Activated naive CD8-positive, alpha-beta T cell treated with anti-CD3 and anti-CD28 coated beads, Interleukin-2, amount 10 ng/mL, durations not matched to agents 7 days and 5 days (primary cell): ENCODE measurements at places on chromosomes 2 and 18. TPM values are rescaled to one million over a fixed set of nuclear protein-coding genes. Genes with fewer than 3 reads are reported as not detected.

DNA sequence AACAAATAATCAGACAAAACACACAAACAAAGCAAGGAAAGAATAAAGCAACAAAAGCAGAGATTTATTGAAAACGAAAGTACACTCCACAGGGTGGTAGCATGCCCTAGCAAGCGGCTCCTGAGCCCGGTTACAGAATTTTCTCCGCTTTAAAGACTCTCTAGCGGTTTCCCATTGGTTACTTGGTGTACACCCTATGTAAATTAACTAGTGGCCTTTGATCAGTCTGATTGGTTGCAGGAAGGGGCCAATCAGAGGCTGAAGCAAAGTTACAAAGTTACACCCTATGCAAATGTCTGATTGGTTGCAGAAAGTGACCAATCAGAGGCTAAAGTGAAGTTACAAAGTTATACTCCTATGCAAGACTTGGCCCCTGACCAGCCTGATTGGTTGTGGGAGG is 242.9 kb downstream of the LDLRAD4 start:
- DNase-seq, result no peak

GRCh38 chr2:1590596-1591460 is 153.5 kb downstream of the PXDN start:
- no peak for DNase-seq

DNA sequence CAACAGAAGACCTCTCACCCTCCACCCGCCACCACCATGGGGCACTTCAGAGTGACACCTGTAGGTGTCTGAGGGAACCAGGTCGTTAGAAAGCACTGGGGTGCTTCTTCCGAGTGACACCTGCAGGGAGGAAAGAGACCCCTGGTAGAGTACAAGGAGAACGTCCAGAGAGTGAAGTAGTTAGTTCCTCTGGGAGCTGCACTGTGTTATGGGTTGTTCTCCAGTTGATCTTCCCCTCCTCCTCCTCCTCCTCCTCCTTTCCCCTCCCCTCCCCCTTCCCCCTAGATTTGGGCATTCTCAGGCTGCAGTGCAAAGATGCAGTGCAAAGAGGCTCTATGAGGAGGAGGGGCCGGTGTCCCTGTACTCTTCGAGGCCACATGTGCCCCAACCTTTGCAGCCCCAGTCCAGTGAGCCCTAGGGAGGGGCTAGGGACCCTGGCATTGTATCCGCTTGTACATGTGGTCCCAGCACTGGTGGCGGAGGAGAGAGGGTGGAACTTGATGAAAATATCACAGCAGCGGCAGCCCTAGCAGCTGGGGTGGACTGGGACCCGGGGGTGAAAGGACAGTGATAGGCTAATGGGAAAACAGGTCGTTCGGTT is 850 bp downstream of the DNAJB2 start:
- DNase-seq, result no peak

GRCh38 chr2:162458240-162458639 is 114.3 kb downstream of the GCA start:
- no peak for DNase-seq

DNA sequence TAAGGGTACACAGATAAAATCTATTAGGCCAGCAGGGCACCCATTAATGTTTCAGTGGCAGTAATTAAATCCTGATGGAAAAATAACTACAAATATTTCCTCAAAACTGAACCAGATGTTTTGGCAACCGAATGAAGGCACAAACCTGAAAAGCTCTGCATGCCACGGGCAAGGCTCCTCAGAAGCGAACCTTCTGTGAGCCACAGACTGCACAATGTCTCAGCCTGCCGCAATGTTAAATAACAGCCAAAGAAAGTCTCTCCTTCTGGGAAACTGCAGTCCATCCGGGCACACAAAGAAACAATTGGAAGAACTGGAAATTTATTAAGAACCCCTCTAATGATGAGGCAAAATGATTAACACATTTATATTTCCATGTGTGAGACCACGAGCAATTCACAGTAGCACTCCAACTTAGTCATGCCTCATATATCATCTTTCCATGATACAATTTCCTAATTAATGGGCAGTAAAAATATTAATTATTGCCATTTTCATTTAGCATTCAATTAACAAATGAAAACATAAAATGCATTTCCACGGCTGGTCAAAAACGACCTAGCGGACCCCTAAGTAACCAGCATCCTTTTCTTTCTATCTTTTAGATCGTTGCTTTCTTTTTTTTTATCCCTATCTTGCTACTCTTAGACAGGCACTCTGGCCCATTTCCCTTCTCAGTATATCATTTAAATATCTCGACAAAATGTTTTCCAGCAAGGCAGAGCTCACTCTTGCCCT is 237.5 kb downstream of the EPHA4 start:
- no peak for DNase-seq

GRCh38 chr2:161983866-161984265 is 90.1 kb downstream of the DPP4 start:
- DNase-seq, result no peak

- no peak for DNase-seq
These were observed 465.6 kb upstream of the SLC14A2 start for GRCh38 chr18:45149712-45150111.

DNA sequence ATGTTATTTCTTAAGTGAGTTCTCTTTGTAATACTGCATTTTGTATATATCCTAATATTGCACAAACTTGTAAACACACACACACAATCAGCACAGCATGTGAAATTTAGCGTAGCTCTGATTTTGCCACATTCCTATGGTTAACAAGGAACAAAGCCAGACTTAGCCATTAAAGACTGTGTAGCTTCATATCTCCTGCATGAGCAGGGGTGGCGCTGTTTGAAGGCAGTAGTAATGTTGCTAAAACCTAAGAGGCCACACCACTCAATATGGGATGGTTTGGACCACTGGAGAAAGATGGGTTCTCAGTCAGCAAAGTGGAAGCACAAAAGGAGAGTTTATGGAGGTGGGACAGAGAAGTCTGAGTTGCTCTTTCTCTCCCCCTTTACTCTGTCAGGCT is 61.1 kb upstream of the RND3 start:
- no peak for DNase-seq

GRCh38 chr2:238486123-238486848 is 59.6 kb downstream of the ASB1 start:
- DNase-seq, result no peak

- DNase-seq, result no peak
These were observed 137.8 kb upstream of the RND3 start for GRCh38 chr2:150625303-150625702.

DNA sequence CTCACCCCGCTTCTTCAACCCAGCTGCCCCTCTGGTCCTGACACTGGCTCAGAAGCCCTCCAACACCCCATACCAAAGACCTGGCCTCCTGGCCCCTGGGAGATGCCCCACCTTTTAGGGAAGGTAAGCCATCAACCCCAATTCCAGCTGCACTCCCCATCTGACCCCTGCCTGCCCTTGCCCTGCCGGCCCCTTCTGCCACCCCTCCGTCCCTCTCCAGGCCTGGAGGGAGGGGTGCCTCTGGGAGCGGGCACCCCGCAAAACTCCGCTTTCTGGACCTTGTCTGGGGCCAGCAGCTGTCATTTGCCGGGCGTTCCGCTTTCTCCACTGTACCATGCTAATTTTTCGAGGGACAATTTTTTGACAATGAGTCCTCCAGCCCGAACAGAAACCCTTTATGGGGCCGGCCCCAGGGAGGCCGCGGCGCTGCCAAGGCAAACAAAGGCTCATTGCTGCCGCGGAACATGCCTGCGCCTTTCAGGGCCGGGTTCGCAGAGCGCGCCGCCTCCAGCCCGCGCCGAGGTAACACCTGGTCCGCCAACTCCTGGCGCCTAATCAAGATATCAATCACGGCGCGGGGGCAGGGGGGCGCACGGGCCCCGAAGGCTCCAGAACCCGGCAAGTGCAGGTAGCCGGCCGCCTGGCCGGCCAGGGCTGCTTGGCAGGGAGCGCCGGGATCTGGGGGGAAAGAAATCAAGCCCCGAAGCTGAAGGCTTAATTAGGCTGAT is 96.0 kb downstream of the INHBB start:
- DNase-seq, result no peak

GRCh38 chr18:76619261-76619620 is 124.2 kb upstream of the ZNF516 start:
- no peak for DNase-seq

DNA sequence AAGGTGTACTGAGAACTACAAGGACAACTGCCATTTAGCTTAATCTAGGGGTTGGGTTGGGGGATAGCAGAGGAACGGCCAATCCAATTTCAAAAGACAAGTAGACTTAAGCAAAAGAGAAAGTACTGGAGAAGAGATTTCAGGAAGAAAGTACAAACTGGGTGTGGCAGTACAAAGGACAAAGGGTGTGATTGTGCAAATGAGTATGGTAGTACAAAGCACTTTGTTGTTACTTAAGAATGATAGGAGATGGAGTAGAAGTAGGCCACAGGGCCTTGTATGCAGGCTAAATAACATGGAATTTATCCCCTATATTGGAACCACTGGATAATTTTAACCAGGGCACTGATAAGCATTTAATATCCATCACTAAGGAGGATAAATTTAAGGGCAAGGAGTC is 4.7 kb upstream of the ORC2 start:
- no peak for DNase-seq

DNA sequence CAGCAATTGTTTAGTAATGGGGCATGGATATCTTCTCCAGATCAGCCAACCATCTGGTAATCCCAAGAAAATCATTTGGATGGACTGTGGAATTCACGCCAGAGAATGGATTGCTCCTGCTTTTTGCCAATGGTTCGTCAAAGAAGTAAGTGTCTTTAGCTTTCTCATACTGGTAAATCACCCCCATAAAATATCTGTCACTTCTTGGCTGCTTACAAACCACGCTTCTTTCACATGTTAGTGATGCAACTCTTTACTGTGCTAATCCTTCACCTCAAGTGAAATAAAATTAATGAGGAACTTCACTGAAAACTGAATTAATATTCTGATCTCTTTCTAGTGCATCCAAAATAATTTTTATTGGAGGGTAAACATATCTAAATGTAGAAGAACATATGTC is 18.9 kb downstream of the CPO start:
- DNase-seq, result no peak

- DNase-seq, result no peak
These were observed 48.0 kb downstream of the SMAD4 start for GRCh38 chr18:51078026-51078425.

DNA sequence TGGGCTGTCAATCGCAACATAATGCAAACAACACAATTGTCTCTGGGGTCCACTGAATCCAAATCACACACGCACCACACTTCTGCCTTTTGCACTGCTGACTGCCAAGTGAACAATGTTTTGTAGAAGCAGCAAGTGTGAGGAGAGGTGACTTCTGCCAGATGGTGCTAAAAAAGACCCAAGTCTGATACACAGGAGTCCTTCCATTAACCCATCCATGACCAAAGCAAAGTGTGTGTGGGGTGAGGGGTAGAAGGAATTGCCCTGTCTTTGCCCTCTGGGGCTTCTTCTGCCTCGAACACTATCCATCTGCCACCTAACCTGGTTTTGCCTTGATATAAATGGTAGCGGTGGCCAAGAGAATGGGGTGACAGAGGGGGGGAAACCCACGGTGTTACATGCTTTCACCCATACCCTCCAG is 50.0 kb downstream of the C2orf42 start:
- DNase-seq, result no peak

DNA sequence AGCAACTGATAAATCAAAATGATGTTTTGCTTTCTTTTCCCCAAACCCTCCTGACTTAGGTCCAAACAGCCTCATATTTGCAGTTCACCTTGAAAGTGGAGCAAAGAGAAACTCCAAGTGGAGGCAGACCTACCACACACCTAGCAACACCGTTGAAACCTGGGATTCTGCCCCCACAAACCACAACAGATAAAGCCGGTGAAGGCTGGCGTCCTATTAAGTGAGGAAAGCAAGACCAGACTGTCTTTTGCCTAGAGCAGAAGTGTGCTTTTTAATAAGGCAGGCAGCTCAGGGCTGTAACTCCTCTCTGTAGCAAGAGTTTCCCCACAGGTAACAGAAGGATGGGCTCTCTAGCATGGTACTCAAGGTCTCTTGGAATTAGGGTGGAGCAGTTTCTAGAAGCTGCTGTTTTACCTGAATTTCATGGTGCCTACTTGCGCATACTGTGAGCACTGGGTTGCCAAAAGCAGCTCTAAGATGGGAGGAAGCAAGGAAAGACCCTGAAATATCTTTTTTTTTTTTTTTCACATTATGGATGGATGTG is 336.9 kb downstream of the BCL11A start:
- no peak for DNase-seq

GRCh38 chr2:72990695-72991438 is 73.5 kb downstream of the EMX1 start:
- DNase-seq, result peak; percentile 6

DNA sequence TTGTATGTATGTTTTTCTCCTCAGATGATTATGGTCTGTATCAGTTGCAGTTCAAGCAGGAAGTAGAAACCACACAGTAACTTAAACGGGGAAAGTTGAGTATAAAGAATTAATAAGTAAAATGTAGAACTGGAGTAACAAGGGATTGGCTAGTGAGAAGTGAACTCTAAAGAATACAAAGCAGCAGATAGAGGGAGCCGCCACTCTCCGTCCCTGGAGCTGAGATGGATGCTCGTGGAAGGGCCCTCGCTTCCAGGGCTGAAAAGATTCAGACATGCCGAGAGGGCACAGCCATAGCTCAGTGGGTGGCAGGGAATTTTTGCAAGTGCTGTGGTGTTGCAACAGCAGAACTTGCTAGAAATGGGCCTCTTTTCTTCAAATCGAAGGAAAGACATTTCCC is 155.8 kb downstream of the COL6A3 start:
- no peak for DNase-seq

- DNase-seq, result no peak
These were observed 226.7 kb upstream of the KLHL29 start for GRCh38 chr2:23158306-23158705.

LDAH gene
- 19.1 TPM for total RNA-seq

DNAJC27 gene
- total RNA-seq, result 9.6 TPM

PPP4R3B gene
- 78.1 TPM for total RNA-seq

DSG4 gene
- not detected for total RNA-seq

CIB4 gene
- total RNA-seq, result not detected

KLHL29 gene
- 1.6 TPM for total RNA-seq

ITPRID2 gene
- 61.2 TPM for total RNA-seq

TNFAIP6 gene
- not detected for total RNA-seq

ZEB2 gene
- 19.6 TPM for total RNA-seq

FBLN7 gene
- total RNA-seq, result 1.1 TPM
